Activated CD4-positive, alpha-beta T cell treated with anti-CD3 and anti-CD28 coated beads, Interleukin-2, amount 10 ng/mL, durations not matched to agents 7 days and 5 days (primary cell): ENCODE measurements at places on chromosomes 5 and 9.

DNA sequence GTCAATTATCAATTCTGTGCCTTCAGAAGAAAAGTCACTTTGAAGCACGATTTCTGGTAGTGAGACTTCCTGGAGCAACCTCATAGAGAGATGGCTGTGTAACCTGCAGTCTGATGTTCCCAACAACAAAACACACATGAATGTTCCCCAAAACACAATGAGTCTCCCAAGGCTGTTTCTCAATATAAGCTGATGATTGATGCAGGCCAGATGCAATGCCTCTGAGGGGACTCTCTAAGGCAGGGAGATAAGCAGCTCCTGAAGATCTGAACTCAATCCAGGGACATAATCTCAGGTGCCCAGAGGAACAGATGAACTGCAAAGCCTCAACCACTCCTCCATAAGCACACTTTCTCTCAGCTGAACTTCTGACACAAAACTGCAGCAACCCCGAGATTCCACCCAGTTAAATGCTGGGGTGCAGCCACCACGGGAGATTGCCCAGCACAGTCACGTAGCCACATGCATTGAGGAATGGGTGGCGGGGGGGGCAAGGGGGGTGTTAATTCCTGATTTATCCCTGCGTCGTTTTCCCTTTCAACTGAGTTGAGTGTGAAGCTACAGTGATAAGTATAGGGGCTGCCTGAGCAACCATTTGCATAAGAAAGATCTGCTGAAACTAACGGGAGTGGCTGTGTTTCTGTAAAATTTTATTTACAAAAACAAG is 122.7 kb upstream of the RASEF start:
- no peak for DNase-seq

DNA sequence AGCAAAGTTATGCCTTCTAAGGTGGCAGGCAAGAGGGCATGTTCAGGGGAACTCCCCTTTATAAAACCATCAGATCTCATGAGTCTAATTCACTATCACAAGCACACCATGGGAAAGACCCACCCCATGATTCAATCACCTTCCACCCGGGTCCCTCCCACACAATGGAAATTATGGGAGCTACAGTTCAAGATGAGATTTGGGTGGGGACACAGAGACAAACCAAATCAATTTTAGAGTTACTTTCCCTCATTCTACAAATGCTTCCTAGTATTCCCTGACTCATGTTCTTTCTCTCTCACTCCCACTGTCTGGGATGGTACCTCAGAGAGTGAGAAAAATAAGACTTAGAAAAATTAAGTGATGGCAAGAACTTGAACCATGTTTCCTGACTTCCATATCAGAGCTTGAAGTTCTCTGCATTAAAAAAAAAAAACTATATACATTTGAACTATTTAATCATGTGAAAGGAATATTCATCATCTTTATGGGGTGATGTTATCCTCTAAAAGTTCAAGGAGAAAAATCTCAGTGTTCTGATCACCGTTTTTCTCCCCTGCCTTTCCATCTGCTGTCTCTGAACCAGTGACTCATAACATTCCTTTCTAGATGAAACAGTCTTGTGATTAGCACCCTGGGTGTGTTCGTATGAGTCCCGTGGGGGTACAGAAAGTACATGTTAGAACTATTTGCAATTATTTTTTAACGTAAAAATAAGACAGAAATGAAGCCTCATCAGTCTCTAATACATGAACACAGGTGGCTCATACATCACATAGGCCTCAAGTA is 282.9 kb downstream of the SLF1 start:
- no peak for DNase-seq

GRCh38 chr9:107059220-107059619 is 196.3 kb downstream of the ZNF462 start:
- no peak for DNase-seq

GRCh38 chr5:169980418-169981053 is at the start of gene INSYN2B:
TSS of gene INSYN2B (minus strand) at chr5:169980495. CDS start at chr5:169883898, 96,597 bp downstream.
- DNase-seq: peak; percentile 17

DNA sequence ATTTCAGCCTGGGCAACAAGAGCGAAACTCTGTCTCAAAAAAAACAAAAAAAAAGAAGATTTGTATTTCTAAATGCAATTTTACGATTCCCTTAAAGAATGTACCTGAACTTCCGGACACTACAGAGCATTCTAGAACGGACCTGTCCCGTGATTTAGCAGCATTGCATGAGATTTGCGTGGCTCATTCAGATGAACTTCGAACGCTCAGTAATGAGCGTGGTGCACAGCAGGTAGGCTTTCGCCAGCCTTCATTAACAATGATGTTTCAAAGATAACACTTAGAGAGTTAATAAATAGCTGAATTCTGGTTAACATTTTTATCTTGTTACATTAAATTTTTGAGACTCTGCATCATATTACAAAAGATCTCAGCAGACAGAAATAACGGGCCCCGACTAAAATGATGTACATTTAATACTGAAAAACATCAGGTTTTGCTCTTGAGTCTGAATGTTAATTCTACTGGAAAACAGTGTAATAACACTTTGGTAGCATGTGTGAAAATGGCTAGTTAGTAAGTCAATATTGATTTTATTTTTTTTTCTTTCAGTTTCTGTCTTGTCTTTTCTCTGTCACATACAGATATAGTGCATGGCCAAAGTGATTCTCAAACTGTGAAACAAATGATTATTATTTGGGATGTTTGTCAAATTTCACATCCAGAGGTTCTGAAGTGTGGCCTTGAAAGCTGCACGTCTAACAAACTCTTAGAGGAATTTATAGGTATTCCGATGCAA is 23.3 kb downstream of the CCNH start:
- DNase-seq: no peak

DNA sequence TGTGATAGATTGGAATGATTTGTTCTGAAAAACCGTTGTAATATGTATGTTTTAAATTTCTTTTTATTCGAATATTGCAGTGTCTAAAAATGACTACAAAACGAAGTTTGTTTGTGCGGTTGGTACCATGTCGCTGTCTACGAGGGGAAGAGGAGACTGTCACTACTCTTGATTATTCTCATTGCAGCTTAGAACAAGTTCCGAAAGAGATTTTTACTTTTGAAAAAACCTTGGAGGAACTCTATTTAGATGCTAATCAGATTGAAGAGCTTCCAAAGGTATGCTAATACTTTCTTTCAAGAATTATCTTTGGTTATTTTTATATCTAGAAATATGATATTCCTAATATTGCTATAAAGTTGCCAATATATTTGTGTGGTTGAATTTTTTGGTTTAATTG is 66.3 kb downstream of the ERBIN start:
- no peak for DNase-seq

DNA sequence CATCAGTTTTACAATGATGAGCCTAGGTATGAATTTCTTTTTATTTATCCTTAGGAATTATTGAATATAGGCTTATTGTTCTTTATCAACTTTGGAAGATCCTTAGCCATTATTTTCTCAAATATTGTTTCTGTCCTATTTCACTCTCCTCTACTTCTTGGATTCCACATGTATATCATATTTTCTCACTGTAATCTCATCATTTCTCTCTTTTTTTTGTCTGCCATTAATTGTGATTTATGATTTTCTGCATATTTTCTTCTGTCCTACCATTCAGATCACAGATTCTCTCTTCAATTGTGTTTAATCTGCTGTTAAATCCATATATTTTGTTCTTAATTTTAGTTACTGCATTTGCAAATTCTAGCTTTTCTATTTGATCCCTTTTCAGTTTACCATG is 139.8 kb downstream of the ARRDC3 start:
- no peak for DNase-seq

DNA sequence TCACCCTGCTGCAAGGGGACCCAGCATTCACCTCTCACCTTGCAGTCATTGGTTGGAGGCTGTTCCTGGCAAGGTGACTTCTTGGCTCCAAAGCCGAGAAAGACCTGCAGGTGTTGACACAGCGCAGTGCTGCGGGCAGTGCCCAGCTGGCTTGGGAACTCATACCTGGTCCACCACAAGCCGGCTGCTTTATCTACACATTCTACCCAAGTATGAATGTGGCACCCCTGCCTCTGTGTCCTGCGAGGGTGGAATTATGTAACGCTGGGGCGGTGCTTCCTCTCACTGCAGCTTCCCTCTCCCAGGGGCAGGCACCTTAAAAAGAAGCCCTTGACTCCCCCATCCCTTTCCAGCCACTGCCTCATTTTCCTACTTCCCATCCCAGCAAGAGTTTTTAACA is 2.5 kb upstream of the ZMYND19 start:
- DNase-seq: no peak

DNA sequence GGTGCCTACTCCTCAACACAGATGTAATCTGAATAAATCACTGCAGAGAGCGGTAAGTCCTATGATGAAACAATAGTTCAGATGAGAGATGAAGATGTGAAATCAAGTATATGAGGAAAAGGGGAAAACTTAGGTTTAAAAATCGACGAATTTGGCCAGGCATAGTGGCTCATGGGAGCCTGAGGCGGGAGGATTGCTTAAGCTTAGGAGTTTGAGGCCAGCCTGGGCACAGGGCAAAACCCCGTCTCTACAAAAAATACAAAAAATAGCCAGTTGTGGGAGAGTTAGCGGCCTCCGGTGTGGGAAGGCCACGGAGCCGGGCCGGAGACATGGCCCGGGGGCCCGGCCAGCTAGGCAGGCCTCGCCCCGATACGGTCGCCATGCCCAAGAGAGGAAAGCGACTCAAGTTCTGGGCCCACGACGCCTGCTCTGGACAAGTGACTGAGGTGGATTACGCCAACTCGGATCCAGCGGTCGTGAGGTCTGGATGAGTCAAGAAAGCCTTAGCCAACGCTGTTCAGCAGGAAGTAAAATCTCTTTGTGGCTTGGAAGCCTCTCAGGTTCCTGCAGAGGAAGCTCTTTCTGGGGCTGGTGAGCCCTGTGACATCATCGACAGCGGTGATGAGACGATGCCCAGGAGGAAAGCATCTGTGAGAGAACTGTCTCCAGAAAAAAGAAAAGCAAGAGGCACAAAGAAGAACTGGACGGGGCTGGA is 62.8 kb upstream of the SUB1 start:
- DNase-seq: peak; percentile 51

DNA sequence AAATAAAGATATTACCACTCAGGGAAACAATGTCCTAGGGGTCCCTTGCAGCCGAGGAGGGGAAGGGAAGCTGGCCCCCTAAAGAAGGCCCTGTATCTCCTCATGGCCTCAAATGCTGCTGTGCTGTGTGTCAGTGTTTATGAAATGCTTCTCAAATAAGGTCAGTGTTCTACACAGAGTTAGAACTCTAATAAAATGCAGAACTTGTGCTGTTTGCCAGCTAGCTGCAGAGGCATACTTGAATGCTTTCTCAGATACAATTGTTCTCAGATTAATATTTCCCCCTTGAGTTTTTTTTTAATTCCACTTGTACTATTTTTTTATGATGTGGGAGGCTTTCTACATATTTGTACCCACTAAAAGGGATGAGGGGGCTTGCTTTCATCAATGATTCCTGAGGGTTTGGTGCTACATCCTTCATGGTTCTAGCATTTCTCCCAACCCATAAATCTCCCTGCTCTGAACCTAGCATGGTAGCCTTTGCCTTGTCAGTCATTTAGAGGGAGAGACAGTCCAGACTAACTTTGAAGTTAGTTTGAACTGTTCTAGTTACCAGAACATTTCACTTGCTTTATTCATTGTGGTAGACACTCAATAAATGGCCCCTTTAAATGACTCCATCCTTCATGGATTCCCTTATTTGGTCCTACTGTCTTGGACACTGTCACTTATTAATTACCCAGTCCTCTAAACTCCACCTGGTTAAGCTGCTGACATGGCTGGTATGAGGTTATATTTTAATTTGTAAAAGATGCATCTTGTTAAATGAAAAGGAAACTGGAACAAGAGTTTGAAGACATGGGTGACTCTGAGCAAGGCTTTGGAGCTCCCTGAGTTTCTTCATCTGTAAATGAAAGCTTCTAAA is 12.6 kb downstream of the SLIT3 start:
- no peak for DNase-seq

GRCh38 chr5:129118405-129118804 is 23.9 kb downstream of the ISOC1 start:
- no peak for DNase-seq

GRCh38 chr5:173786286-173787187 is 101.6 kb upstream of the CPEB4 start:
- DNase-seq: no peak

DNA sequence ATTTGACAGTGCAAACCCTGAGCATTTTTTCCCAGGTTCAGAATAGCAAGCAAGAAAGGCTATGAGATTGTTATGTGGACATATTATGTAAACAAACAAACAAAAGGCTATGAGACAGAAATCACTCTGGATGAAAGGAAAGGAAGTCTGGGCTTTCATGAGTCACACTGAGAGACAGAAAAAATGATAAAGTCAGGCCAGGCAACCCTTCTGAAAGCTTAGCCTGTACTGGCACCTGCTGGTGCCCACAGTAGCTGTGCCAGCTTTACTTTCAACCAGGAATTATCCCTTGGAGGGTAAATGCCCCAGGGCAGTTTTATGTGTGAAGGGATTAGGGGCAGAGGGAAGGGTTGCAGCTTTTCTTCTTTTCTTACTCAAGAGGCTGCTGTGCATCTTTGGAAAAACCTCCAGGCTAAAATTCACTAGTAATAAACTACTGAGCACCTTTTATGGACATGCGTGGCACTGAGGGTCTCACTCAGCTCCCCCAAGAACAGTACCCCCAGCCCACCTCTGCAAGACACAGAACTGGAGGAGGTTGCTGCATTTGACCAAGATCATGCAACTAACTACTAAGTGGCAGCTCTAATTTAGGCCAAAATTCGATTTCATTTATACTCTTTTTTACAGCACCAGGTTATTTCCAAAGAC is 41.7 kb downstream of the ACTL7B start:
- no peak for DNase-seq

DNA sequence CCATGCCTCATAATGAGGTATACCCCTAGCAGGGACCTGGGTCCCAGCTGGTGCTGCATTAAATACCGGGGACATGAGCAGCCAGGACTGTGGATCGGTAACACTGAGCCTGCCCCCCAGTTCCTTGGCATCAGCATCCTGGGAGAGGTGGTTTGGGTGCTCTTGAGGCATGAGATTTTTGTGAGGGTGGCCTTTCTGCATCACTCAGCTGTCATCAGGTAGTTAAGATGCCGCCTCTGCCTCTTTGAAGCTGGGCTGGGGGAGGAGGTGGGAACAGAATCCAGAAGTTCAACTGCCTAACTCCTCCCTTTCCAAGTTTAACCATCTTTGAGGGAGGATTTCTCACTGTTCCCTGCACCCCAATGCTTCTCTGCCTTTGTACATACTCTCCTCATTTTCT is 112.7 kb downstream of the PDZD2 start:
- DNase-seq: no peak

DNA sequence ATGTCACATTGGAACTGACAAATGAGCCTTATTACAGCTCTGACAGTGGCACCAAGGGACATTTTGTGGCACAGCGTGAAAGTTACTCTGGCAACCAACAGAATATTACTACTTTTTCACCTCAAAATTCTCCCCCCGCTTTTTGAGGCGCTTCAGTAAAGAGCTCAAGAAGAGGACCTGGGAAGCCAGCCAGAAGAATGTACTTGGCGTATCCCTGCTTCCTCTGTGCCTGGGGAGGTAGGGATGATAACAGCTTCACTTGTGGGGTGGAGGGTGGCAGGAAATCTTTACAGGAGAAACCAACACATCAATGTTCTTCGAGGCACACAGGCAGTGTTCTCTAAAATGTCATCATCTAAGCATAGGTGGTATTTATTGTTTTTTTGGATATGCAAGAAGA is 624.1 kb downstream of the NR2F1-AS1 start:
- no peak for DNase-seq

- DNase-seq: no peak
These were observed 69.5 kb upstream of the IER5L start for GRCh38 chr9:129247285-129248153.
